ENCODE measurements at places on chromosomes 3 and 15.

GRCh38 chr3:87792198-87792533 lies 266.6 kb downstream of the CGGBP1 start:
- DNase-seq = no peak

DNA sequence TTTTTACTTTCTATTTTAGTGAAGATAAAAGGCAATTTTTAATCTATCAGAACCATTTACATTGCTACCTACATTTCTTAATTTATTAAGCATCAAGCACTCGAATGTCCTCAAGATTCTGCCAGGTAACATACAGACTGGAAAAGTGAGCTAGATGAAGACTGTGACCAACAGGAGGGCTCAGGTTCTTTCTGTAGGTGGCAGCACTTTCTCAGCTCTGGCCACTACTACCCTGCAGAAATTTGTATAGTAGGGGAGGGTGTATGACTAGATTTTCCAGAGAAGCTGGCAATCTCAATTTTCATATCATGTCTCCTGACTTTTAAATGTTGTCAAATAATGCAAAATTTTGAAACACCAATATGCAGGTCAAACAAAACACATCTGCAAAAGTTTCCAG lies 165.0 kb upstream of the SUCLG2 start:
- DNase-seq = no peak

GRCh38 chr15:33926260-33926659 lies 42.0 kb upstream of the CHRM5 start:
- no peak for DNase-seq

DNA sequence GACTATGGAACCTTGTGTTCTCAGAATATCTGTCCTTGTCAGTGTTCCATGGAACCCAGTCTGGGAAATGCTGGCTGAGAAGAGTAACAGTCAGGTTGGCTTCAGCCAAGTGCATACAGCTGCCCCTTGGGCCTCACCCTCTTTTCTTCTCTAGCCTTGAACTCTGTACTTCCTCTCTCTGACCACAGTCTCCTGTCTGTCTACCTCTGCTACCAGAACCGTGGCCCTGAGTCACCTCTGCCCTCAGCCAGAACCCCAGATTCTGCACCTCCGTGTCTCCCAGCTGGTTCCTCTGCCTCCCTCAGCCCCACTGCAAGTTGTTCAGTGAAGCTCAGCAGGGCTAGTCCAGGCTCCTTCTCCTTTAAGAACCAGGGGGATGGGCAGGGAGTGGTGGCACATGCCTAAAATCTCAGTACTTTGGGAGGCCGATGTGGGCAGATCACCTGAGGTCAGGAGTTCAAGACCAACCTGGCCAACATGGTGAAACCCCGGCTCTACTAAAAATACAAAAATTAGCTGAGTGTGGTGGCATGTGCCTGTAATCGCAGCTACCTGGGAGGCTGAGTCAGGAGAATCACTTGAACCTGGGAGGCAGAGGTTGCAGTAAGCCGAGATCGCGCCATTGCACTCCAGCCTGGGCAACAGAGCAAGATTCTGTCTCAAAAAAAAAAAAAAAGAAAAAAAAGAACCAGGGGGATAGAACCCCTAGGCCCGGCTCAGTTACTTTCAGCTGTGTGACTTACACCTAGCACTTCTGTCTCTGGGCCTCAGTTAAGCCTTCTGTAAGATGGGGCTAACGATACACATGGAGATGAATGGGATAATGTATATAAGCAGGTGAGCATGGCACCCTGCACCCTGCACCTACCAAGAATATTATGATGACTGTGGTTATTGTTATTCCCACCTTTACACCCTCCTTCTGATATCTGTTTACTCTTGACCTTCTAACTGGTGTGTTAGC lies 24.3 kb upstream of the TATDN2 start:
- DNase-seq = no peak

DNA sequence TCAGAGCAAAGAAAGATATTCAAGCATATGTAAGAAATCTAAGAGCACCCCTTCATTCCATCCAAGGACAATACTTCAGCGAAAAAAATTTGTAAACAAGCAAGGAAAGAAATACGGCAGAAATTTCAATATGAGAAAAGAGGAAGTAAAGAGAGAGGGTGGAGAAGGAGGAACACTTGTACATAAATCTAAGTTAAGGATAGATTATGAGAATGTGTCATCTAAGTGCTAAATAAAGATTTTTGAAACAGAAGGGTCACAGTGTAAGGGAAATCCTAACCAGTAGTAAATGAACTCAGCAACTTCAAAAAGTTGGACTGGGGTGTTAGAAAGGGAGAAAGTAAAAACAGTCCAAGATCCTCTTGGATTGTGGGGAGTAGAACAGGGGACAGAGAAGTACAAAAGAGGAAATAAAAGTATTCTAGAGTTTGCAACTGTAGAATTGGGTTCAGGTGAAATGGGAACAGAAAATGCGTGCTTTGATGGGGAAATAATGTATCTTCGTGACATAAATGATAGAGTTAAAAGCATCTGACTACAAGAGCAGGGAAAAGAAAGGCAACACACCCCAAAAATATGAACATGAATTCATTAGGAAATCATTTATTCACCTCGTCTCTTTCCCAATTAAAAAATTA lies 68.5 kb upstream of the ATP13A5 start:
- DNase-seq = no peak

GRCh38 chr3:111812701-111813100 lies 46.4 kb upstream of the PHLDB2 start:
- no peak for DNase-seq

DNA sequence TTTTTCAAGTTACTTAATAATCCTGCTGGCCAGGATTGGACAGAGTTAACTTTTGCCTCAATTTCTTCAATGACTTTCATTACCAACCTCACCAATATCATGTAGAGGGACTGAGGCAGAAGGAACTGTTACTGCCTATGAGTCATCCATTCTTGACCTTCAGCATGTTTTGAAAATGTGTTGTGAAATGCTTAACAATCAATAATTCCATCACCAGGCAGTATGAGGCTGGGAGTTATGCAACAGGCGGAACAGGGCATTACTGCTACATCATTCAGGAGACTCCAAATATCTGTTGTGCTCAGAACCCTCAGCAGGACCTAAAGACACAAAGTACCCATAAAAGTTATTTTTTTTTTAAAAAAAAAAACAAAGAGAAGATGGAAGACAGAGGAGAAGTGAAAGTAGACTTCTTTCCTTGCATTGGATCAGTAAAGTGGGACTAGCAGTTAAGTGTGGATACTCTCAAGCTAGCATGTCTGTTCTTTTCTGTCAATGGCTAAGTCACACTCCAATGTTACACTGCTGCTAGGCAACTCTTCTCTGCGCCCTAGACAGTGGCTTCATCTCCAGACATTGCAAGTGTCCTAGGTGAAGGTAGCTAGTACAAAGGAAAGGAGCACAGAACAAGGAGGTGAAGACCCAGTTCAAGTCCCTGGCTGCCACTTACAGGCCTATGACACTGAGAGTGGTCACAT lies 184.9 kb upstream of the LPP start:
- DNase-seq = no peak

- no peak for DNase-seq
These were observed 47.7 kb downstream of the UMPS start for GRCh38 chr3:124777762-124778470.

GRCh38 chr15:48062148-48062872 lies 58.5 kb upstream of the SLC24A5 start:
- no peak for DNase-seq
